ENCODE measurements at places on chromosomes 5 and 9.

DNA sequence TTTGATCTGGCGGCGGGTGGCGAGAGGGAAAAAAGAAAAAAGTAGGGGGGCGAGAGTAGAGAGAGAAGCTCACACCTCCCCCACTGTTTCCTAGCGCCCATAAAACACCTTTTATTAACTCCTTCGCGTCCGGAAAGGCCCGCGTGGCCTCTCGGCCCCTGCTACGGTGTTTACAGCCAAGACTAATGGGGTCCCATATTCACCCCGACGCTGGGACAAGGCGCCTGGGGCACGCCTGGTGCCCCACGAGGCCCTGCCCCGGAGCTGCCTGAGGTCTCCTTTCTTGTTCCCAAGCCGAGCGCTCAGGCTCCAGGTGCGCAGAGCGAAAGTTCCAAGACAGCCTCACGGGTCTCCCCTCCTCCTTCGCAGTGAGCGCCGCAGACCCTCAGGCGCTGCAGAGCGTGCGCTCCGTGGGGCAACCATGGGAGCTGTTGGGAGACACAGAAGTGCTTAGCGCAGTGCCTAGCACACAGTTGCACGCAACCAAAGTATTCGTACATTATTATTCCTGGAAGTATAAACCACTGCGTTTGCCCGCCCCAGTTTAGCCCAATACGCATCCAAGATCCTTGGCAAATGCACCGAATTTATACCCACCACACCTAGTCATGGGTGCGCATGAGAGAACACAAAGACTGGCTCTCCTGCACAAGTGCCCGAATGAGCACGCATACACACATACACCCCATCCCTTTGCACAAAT is 4.3 kb downstream of the HAND1 start:
- DNase-seq = no peak

GRCh38 chr5:72647806-72648205 is 140.6 kb upstream of the ZNF366 start:
- DNase-seq = no peak

DNA sequence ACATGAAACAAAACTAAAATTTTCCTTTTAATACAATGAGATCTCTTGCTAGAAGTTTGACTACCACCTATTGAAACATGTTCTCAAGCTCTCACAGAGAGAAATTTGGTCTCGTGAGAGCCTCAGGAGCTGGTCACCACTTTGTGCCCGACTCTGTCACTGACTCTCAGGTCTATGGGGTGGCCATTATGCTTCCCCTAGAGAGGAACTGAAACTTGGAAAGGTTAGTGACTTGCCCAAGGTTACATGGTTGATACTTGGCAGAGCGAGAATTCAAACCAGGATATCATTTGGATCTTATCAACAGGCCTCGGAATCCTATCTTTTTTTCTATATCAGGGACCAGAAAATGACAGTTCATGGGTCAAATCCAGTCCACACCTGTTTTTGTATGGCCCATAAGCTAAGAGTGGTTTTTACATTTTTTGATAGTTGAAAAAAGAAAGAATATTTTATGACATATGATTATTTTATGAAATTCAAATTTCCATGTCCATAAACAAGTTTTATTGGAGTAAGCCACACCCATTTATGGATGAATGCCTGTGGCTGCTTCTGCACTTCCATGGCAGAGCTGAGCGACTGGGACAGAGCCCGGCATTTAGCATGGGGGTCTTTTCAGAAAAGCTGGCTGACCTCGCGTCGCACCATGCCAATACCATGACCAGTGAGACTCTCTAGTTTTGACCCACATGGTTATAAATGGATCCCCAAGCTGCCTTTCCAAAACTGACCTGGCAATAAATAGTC is 44.8 kb upstream of the EQTN start:
- no peak for DNase-seq

GRCh38 chr5:84693256-84693655 is 308.6 kb upstream of the EDIL3 start:
- DNase-seq = no peak

- no peak for DNase-seq
These were observed 106.7 kb downstream of the MCTP1 start for GRCh38 chr5:95178046-95178651.

Measured in CD4-positive, alpha-beta T cell treated with Interleukin-2 at 100 ng/mL for 4 hours (primary cell).